Activated T-helper 1 cell treated with anti-CD3 and anti-CD28 coated beads, Interleukin-12 subunit alpha, Interleukin-12 subunit beta, Interleukin-2, Interleukin-4 antibody, amounts not matched to agents 30 ng/mL and 10 ng/mL and 1 ng/mL, durations not matched to agents 14 hours and 24 hours and 36 hours (primary cell): ENCODE measurements at places on chromosomes 1 and 21. TPM values are rescaled to one million over a fixed set of nuclear protein-coding genes. Genes with fewer than 3 reads are reported as not detected.

Gene RGS7
- not detected in 2 replicates for total RNA-seq

Gene HNRNPU
- 566 and 573 TPM in 2 replicates for total RNA-seq

DNA sequence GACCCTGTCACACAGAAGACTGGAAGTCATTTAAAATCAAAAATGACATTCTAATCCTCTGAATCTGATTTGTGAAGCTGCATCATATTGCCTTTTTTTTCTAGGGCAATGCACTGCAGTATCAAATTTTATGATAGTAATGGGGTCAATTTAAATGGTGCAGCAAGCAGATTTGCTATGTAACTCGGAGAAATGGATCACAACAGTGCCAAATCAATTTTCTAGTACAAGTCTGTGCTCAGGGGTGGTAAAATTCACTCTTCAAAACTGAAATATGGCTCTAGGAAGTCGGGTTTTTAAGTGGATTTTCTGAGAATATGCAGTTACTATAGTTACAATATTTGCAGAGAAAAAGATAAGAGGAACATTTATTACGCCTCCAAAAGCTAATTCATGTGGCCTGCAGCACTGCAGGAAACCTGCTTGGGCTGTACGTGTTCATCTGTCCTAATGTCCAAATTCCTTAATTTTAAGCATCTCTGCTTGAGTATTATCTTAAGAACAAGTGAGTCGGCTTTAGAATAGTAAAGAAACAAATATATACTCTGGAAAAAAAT is 31.5 kb downstream of the HLCS start:
- H3K27ac ChIP-seq = no peak overlapping the region
- no peak for DNase-seq
- H3K4me1 ChIP-seq = peaks cover 4% of the 10 kb centered on the region
- peaks cover 7% of the 10 kb centered on the region for H3K36me3 ChIP-seq

DNA sequence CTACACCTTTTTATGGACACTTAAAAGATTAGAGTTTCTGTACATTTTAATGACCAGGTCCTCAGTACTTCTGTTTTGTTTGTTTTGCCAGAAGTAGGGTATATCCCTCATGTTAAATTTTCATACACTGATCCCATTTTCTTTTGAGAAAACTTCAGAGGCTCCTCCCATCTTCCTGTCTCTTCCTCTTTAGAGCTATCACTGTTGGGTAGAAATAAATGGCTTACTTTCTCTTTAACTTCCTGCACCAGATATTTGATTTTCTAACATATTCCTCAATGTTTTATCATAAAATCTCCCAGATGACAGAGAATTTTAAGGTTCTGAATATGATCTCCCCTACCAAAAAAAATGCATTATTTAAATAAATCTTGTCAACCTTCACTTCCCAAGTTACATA is 23.4 kb downstream of the VAV3 start:
- DNase-seq = no peak
- no peak overlapping the region for H3K4me3 ChIP-seq
- no peaks in the 10 kb centered on the region for H3K27me3 ChIP-seq
- H3K27ac ChIP-seq = no peak overlapping the region

GRCh38 chr1:25902462-25902861 is 3.8 kb downstream of the STMN1 start:
- DNase-seq = no peak
- peak overlapping the region; percentile 33 for H3K4me3 ChIP-seq
